Natural killer cell (primary cell): ENCODE measurements at places on chromosomes 1 and 21. TPM values are rescaled to one million over a fixed set of nuclear protein-coding genes. Genes with fewer than 3 reads are reported as not detected.

DNA sequence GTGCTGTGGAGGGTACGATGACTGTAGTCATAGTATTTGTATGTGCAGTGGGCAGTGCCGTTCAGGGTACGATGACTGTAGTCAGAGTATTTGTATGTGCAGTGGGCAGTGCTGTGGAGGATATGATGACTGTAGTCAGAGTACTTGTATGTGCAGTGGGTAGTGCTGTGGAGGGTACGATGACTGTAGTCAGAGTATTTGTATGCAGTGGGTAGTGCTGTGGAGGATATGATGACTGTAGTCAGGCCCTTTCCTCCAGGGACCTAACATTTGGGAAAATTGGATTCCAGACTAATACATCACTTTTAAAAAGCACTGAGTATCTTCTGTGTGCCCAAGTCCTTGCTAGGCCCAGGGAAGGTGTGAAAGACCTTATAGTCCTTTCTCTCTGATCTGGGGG, 2.9 kb downstream of the ZNF672 start:
- no peak for DNase-seq

GRCh38 chr1:9112961-9113880, 15.7 kb downstream of the GPR157 start:
- no peak for DNase-seq

- no peak for DNase-seq
Measured at GRCh38 chr1:46448109-46448911, 41.3 kb upstream of the DMBX1 start.

DNA sequence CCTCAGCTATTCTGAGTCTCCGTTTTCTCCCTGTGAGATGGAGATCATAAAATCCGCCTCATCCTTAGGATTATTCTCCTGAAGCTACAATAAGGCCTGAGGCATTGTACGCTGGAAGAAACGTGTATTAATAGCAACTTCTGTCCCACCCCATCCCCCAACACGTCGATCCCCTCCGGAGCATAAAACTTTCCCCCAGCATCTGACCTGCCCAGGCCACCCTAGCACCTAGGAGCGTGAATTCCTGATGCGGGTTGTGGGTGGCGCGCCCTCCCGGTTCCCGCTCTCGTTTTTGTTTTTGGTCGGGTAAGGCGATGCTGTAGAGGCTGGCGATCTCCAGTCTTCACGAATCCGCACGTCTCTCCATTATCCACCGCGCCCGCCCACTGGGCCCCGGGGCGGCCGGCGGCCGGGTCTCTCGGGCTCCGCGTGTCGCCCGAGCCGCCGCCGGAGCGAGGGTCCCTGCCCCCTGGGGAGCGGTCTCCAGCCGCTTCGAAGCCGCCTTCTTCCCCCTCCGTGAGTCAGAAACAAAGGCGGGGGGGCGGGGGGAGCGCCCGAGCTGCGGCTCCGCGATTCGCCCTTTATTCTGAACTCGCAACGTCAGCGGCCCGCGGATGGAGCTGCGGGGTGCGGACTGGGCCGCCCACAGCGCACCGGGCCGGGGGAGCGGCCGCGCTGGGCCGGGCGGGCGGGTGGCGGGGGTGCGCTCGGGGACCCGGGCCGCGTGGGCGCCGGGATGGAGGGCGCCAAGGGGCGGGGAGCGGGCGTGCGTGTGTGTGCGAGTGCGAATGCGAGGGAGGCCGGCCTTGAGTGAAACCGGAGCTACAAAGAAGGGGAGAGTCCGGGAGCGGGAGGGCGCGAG, at the start of gene PLEKHO1:
TSS of gene PLEKHO1 (plus strand) at position 646 of the 862 bp plus-strand sequence. CDS start 342 bp downstream, outside the sequence.
- peak; percentile 71 for DNase-seq

DNA sequence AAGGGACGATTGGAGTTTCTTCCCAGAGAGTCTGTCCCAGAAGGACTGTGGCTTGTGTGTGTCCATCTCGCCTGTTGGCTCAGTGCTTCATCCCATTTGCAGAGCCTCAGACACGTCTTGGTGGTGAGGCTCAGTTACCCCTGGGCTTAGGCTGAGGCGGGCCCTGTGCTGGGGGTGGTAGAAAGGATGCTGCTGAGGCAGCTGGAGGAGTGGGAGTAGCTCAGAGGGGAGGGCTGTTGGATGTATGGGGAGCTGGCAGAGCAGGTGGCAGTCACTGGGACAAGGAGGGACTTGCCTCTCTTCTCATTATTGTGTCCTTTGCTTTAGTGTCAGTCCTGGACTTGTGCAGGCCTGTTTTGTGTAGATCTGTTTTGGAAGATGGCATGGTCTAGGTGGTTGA, 7.3 kb upstream of the MIIP start:
- no peak for DNase-seq

- no peak for DNase-seq
Measured at GRCh38 chr1:222923506-222923905, 108.7 kb downstream of the DISP1 start.

DNA sequence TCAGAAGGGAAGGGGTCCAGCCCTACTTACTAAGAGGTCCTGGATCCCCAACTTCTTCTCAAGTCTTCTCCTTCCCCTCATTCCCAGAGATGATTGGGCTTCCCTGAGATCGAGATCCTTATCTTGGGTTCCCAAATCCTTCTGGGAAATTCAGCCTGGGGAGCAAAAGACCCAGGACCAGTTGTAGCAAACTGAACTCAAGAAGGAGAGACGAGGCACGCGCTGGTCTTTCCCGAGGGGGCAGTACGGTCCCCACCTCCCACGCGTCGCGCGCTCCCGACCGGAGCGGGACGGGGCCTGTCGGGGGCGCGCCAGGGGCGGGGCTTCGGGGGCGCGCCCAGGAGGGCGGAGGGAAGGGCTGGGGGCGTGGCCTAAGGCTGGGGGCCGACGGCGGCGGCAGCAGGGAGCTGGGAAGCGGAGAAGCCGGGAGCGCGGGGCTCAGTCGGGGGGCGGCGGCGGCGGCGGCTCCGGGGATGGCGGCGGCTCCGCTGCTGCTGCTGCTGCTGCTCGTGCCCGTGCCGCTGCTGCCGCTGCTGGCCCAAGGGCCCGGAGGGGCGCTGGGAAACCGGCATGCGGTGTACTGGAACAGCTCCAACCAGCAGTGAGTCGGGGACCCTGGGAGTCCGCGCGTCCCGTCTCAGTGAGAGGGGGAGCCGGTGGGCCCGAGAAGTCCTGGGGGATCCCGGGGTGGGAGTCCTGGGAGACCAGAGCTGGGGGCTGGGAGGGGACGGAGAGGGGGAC, at the start of gene EFNA3:
TSS of gene EFNA3 (plus strand) at position 369 of the 741 bp plus-strand sequence. CDS start at position 474, 105 bp downstream.
- DNase-seq: peak; percentile 49

GRCh38 chr1:230876660-230877059, 8.3 kb upstream of the C1orf198 start:
- DNase-seq: no peak

- DNase-seq: no peak
Measured at GRCh38 chr1:159686599-159687299, 27.6 kb downstream of the CRP start.

DNA sequence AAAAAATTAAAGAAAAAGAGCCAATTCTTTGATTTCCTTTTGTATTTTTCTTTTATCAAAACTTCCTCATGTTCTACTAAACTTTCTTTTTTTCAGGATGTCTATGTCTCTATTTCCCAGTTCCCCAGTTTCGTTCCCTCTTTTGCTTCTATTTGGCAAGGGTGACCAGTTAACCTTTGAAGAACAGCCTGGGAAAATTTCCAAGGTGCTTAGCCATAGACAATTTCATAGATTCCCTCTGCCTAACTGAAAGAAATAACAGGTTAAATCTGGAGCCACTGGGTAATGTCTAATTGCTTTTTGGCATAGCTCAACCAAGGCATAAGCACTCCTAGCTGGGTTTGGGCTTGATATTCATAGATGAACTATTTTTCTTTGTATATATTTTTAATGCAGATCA, 272.3 kb downstream of the ADGRL2 start:
- DNase-seq: no peak

GRCh38 chr1:226095286-226095685, 32.8 kb downstream of the H3-3A start:
- no peak for DNase-seq

GRCh38 chr21:33936301-33937038, 20.9 kb upstream of the ATP5PO start:
- peak; percentile 86 for DNase-seq

- DNase-seq: no peak
Measured at GRCh38 chr1:206842854-206843253, 22.6 kb upstream of the IL20 start.

GRCh38 chr1:239438891-239439290, 52.5 kb downstream of the CHRM3 start:
- DNase-seq: no peak

DNA sequence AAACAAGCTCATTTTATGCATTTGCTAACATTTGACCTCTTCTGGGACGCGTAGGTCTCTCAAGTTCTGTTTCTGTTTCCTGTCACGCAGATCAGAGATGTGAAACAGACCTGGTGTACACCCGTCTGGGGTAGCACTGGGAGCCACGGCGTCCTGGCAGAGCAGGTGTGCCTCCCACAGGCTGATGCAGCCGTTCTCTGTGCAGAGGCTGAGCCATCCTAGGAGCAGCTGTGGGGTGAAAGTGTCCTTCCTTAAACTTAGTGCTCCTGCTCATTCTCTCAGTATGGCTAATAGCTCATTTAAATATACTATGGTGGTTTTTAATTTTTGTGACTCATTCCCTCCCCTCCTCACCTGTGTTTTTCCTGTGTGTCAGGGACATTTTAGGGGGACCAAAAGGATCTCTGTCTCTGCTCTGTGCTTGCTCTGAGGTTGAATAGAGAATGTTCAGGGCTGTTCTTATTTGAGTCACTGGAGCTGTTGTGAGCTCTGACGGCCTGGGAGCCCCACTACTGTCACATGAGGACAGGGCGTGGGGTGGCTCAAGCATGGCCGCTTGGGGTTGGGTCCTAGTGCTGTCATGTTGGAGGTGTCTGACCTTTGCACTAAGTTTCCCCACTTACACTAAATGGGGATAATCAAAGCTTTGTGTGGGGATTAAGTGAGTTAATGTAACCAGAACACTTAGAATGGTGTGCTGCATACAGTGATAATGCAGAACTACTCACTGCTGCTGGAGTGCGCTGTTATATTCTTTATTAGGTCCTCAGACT, 43.0 kb downstream of the GALNT2 start:
- DNase-seq: peak; percentile 64

DNA sequence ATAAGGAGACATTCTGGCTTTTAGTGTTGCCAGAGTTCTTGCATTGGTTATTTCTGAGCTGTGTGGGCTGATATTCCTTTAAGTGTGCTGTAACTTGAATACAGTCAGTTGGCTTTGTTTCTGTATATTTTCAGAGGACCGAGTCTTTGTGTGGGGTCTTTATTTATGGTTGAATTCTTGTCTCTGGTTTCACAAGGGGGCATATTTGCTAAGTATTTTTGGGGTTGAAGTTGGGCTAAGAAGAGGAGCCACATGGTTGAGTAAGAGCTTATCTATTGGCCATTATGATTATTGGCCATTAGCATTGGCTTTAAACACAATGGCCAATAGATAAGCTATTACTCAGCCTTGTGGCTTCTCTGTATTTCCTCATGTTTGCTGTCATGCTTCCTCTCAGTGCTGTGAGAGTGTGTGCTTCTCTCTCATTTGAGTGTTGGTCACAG, 26.3 kb upstream of the PTGFR start:
- no peak for DNase-seq

DNA sequence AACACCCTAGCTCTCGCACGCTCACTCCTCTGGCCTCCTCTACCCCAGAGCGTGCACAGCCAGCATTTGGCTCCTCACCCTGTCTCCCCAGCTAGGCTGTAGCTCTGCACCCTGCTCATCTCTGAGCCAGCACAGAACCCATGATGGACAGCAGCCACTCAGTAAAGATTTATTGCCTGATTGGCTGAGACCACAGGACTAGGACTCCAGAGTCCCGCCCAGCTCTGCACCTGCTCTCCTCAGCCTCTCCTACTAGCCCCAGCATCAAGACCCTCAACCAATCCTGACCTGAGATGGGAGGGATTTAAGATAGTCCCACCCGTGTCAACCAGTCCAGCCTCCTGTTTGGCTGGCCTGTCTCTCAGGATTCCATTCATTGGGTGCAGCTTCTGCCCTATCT, 9.3 kb downstream of the C1QB start:
- DNase-seq: no peak

- no peak for DNase-seq
Measured at GRCh38 chr1:201134405-201134804, 7.4 kb upstream of the ASCL5 start.

DNA sequence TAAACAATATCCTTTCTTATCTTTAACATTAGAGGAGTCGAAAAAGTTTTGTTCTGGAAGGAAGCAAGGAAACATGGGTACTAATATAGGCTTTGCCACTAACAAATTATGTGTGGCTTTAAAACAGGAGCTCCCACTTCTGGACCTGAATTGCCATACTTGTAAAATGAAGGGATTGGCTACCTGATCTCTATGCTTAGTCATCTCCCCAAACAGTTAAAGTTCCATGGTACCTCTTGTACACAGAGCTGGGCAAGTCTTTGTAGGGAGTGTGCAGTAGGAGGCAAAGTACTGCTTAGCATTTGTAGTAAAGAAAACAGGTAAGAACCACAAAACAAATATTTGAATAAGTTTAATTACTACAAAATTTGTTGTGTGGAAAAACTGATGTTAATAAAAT, 81.3 kb downstream of the MAST2 start:
- no peak for DNase-seq

GRCh38 chr1:20883766-20884165, 96.7 kb upstream of the HP1BP3 start:
- DNase-seq: no peak

GRCh38 chr21:46397211-46397905, 61.3 kb upstream of the DIP2A start:
- DNase-seq: no peak

DNA sequence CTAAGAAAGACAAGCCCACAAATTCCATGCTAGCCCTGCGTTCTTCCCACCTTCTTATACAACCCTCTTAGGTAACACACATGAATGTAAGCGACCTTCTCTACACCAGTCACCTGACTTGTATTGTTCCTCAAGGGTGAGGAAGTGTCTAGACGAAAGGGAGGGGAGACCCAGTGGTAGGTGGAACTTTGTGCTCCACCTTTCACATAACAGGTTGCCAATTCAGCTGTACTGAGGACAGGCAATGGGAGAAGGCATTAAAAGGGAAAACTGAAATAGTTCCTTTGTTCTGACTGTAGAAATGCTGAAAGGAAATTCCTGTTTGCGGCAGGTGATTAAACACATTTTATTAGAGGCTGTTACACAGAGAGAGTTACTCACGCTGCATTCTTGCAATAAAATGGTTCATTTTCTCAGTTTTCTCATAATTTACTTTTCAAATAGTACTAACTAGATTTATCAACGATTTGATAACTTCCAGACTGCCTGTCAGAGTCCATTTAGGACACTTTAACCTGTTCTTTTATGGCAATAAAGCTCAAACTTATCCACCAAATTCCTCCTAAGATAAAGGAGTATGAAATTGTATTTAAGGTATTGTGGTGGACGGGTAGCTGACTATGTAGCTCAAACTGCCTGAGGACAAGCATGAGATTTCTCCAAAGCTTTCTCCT, 17.8 kb upstream of the CHRM3 start:
- DNase-seq: no peak

NES gene
- total RNA-seq: not detected

MX1 gene
- total RNA-seq: 22.7 TPM

RHBDL2 gene
- total RNA-seq: not detected

KRTCAP2 gene
- 113 TPM for total RNA-seq

HSPA13 gene
- total RNA-seq: 17.0 TPM

HPCAL4 gene
- total RNA-seq: 0.78 TPM

REN gene
- total RNA-seq: not detected

HMCN1 gene
- 0.39 TPM for total RNA-seq

AGO3 gene
- 49.0 TPM for total RNA-seq

CFAP126 gene
- not detected for total RNA-seq

TRIM63 gene
- total RNA-seq: not detected

CD84 gene
- 12.9 TPM for total RNA-seq

PIK3R3 gene
- 5.2 TPM for total RNA-seq

LEMD1 gene
- not detected for total RNA-seq

KCNH1 gene
- not detected for total RNA-seq

TMEM54 gene
- total RNA-seq: not detected

FNDC10 gene
- total RNA-seq: 3.2 TPM

IL20 gene
- not detected for total RNA-seq
